ENCODE measurements at places on chromosomes 2 and 18.

DNA sequence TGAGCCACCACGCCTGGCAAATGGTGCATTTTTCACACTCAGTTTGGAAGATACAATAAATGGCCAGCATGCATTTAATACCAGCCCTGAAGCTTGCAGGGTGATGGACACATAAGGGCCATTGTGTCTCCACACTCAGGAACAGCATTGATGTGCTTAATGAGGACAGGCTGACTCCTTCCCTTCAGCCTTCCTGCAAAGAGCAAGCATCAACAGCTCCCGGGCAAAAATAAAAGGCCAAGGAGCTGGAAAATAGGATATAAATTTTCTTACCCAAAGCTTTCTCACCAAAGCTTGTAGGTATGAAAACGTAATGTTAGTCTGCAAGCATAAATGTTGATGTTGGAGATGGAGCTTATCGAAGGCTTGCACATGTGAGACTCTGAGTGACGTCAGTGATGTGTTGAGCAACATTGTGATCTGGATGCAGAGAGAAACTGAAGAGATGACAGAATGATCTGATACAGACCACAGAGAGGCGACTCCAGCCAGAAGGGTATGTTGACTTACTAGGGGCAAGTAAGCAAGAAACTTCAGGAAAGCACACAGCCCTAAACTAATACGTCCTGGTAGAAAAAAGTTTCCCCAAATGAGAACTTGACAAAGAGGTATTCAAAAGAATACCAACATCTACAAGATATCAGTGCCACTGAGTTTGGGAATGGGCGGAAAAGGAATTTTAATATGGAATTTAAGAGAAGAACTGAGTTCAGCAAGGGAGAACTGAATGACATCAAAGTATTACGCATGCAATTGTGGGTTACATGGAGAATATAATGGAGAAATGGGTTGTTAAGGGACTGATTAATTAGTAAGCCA is 256.5 kb downstream of the TGIF1 start:
- DNase-seq = no peak

GRCh38 chr2:231088754-231089153 is 32.1 kb downstream of the PSMD1 start:
- DNase-seq = no peak

GRCh38 chr18:37505321-37505720 is 60.3 kb downstream of the CELF4 start:
- DNase-seq = no peak

- no peak for DNase-seq
These were observed 906 bp downstream of the IKZF2 start for GRCh38 chr2:213150315-213151097.

DNA sequence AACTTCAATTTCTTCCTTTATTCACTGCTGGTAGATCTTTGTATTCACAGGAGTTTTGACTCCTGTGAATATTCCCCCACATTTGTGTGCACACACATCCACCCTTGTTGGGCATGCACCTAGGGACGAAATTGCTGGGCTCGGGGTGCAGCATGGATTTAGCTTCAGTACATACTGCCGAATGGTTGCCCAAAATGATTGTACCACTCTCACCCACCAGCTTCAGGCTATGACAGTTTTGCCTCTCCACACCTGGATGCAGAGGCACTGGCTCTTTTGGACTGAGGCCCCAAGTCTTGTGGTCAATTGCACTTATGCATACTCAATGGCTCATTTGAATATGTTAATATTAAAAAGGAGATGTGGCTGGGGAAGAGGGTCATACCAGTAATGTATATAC is 65.1 kb upstream of the ODC1 start:
- no peak for DNase-seq

DNA sequence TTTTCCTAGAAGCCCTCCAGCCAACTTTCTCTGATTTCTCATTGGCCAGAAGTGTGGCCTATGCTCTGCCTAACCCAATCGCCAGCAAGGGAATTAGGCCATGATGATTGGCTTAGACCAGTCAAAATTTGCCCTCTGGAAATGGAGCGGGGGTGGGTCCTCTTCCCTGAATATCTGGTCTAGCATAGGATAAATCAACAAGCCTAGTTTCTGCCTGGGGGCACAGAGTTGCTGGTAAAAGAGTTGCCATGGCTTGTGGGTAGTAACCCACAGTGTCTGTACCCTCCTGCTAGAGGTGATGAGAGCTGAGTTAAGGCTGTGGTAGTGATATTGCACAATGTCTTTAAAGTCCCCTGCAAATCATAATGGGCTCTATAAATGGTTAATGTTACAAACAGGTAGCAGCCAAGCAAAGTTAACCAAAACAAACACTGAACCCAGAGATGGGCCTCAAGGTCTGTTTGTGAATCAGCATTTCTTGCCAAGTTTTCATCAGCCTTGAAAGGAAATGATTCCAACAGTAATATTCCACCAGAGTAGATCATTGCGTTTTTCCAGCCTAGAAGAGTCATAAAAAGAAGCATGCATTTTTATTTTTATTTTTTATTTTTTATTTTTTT is 19.3 kb downstream of the GALM start:
- DNase-seq = no peak

GRCh38 chr2:149200109-149200520 is 130.3 kb upstream of the LYPD6 start:
- no peak for DNase-seq

GRCh38 chr2:49948091-49948490 is 793.8 kb upstream of the FSHR start:
- no peak for DNase-seq

GRCh38 chr2:108949316-108950239 is 39.4 kb downstream of the EDAR start:
- no peak for DNase-seq

DNA sequence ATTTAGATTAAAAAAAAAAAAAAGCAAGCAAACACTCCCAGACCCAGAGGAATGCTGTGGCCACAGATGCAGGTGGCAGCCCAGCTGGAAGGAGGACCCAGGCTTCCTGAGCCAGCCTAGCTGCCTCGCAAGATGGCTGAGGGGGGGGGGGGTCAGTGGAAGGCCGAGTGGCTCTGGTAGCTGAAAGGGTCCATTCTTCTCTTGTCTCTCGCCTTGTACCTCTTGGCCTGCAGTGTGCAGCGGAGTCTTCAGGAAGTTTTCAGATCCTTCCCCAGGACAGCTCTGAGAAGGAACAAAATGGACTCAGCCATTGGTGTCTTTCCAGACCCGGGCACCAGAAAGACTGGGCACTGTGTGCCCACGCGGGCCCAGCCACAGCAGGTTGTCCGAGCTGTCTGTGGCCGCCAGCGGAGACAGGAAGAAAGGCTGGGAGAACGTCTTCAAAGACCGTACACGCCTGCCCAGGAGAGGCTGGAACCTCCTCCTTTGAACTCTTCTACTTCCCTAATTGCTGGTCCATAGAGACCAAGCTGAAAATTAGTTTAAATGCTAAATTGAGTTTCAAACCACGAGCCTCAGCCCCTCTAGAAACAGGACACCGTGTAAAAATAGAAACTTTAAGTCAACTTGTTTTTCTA is 21.3 kb downstream of the APCDD1 start:
- DNase-seq = no peak

DNA sequence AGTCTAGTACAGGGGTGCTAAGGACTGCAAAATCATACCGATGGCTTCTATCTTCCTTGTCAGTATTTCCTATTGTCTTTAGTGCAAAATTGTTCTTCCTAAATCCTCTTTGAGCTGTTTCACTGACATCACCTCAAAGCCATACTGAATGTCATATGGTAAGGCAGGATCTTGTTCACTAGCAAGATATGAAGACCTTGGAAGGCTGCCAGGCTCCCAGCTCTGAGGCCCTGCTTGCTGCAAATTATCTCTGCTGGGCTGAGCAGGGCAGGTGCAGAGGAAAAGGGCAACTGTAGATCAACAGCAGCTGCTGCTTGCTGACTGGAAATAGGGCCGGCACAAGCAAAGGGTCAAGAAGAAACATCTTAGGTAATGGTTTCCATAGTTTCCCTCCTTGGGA is 58.2 kb downstream of the PMAIP1 start:
- DNase-seq = no peak

DNA sequence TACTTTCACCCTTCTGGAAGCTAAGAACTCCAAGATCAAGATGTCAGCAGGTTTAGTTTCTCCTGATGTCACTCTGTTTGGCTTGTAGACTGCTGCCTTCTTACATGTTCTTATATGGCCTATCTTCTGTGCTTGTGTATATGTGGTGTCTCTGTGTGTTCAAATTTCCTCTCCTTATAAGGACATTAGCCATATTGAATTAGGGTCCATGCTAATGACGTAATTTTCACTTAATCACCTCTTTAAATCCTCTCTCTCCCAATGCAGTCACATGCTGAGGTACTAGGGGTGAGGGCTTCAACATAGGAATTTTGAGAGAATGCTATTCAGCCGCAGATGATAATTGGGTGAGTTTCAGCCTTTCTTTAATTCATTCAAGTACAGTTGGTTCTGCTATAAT is 458.3 kb upstream of the SYT4 start:
- DNase-seq = no peak

GRCh38 chr18:78979730-78980278 is at the start of gene SALL3:
Gene SALL3, plus strand, starts transcription at chr18:78979818. Its CDS starts 457 bp downstream, at chr18:78980275.
- no peak for DNase-seq

DNA sequence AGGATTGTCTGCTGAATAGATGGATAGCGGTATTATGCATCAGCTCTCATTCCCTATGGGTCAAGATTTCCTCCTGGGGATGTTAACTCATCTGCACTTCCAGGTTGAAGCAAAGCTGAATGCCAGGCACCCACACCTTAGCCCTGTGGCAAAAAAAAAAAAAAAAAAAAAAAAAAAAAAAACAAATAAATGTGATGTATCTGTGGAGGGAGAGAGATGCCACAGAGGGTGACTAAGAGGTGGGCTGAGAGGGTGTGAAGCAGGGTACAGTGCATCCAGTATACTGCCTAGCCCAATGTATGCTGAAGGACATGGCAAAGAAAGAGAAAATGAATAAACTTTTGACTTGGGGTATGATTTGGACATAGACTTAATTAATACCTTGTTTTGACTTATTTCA is 91.4 kb downstream of the COPS8 start:
- no peak for DNase-seq

DNA sequence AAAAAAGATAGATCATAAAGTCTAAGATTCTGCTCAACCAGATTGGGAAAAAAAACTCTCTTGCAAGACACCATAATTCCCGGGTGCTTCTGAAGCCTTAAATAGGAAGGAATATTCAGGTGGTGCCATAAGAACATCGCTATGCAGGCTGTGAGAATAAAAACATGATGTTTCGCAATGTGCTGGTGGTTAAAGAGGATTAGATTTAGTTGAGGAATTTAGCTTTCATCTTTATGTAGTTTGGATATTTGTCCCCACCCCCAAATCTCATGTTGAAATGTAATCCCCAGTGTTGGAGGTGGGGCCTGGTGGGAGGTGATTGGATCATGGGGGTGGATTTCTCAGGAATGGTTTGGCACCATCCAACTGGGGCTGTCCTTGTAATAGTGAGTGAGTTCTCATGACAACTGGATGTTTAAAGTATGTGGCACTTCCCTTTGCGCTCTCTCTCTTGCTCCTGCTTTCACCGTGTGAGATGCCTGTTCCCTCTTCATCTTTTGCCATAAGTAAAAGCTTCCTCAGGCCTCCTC is 132.2 kb downstream of the AKAIN1 start:
- no peak for DNase-seq

DNA sequence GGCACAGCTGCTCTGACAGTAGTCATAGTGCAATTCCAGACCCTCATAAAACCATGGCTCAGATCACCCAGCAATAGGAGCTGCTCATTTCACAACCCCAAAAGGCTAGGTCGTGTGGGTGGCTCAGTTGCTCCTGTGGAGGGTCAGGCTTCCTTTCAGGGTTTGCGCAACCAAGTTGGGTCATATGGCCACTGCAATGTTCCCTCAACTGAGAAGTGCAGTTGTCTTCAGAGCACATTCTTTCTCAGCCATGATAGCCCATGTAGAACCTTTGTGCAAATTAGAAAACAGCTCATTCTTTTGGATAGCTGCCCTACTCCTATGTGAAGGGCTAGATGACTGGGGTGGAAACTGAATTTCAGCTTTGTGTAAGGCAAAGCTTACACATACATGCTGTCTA is 3.2 kb downstream of the SERPINB13 start:
- DNase-seq = no peak

All from activated CD4-positive, alpha-beta T cell treated with anti-CD3 and anti-CD28 coated beads for 4 hours (primary cell).